Posterior cingulate gyrus (tissue), 11 donors: ENCODE measurements at places on chromosomes 7 and 10.

GRCh38 chr7:27917119-27917518 is 177.2 kb downstream of the TAX1BP1 start:
- DNase-seq = no peak

DNA sequence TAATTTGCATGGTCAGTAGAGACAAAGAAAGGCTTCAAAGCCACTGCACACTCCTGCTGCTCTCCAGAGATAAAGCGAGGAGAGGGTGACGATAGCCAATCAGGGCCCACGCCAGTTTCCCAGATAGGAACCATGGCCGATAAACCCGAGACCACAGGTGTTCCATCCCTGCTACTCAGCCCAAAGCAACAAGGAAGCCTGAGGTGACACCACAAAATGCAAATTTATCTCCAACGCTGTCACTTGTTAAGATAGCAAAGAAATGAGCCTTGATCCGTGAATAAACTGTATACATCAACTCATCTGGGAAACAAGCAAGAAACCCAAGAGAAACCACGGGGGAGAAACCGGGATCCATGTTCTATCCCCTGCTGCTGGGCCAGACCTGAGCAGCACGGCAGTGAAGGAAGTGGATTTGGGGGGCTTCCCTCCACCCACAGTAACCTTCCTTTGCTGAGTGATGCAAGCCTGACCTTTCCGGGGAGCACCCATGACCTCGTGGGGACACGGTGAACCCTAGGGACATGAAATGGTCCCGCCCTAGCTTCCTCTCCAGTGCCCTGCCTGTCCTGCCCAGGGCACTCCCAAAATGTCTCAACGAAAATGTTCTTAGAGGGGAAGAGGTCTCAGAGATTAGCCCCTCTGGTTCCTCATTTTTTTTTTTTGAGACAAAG is 164.6 kb downstream of the PTPRN2 start:
- DNase-seq = no peak

DNA sequence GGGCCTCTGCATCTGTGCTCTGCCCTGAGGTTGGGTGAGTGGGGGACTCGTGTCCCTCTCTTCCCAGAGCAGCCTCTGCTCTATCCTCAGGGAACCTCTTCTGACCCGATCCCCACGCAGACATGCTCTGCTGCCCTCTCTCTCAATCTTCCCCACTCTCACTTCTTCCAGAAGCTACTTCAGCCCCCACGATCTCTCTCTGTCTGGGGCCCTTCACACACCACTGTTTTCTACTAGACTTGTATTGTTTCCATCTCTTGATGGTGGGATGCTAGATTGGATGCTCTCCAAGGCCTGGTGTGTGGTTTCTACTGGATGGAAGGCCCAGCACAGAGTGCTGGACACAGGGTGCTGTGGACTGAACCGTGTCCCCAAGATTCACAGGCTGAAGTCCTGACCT is 10.0 kb downstream of the MGMT start:
- no peak for DNase-seq

DNA sequence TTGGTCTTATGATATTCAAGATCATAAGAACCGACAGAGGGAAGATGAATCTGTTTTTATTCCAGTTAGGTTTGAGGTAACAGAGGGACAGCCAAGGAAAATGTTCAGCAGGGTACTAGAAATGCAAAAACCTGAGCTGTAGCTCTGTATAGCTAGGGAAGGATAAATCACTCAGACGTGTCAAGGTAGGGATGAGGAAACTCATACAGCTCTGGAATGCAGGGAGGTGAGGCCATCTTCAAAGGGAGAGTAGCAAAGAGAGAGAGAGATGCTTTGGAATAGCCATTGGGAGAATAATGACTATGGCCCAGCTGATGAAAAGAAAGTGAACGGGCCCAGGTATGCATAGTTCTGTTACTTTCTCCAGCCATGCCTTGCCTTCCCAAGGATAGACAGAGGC is 77.8 kb downstream of the PAX2 start:
- DNase-seq = no peak

- no peak for DNase-seq
Observed at GRCh38 chr7:56040730-56041129, 10.5 kb downstream of the PSPH start.

- no peak for DNase-seq
Observed at GRCh38 chr10:89204621-89205185, 2.4 kb downstream of the CH25H start.

GRCh38 chr10:43137717-43138020 is 576 bp upstream of the CSGALNACT2 start:
- DNase-seq = no peak

- DNase-seq = no peak
Observed at GRCh38 chr7:117146059-117146458, 176.8 kb downstream of the WNT2 start.
